ENCODE measurements at places on chromosomes 13 and 19. TPM values are rescaled to one million over a fixed set of nuclear protein-coding genes. Genes with fewer than 3 reads are reported as not detected.

- no peak for DNase-seq
These were observed 113.1 kb downstream of the PCDH9 start for GRCh38 chr13:67117010-67117550.

GRCh38 chr19:18833141-18833476 lies 1.4 kb downstream of the UPF1 start:
- no peak for DNase-seq

GRCh38 chr19:38836983-38837626 lies 5.5 kb upstream of the ECH1 start:
- DNase-seq: no peak

DNA sequence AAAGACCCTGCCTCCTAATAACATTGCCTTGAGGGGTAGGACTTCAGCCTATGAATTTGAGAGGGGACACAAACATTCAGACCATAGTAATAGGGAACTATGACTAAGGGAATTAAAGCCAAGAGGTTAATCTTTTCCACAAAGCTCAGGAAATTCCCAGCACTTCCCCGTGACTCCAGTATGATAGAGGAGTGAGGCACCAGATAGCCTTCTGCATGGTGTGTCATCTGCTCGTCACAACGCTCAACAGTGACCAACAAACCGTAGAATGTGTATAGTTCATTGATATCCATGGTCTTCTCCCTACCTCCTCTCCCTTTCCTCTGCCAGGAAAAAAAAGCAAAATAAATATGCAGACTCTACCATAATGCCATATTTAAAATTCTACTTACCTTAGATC lies 64.4 kb downstream of the B3GLCT start:
- peak; percentile 56 for DNase-seq

- peak; percentile 70 for DNase-seq
These were observed 6.5 kb downstream of the UNC13A start for GRCh38 chr19:17681505-17682125.

- no peak for DNase-seq
These were observed 481.9 kb downstream of the GPC6 start for GRCh38 chr13:93708308-93709075.

GRCh38 chr19:53147645-53148044 lies 11.2 kb downstream of the ZNF347 start:
- DNase-seq: no peak

DNA sequence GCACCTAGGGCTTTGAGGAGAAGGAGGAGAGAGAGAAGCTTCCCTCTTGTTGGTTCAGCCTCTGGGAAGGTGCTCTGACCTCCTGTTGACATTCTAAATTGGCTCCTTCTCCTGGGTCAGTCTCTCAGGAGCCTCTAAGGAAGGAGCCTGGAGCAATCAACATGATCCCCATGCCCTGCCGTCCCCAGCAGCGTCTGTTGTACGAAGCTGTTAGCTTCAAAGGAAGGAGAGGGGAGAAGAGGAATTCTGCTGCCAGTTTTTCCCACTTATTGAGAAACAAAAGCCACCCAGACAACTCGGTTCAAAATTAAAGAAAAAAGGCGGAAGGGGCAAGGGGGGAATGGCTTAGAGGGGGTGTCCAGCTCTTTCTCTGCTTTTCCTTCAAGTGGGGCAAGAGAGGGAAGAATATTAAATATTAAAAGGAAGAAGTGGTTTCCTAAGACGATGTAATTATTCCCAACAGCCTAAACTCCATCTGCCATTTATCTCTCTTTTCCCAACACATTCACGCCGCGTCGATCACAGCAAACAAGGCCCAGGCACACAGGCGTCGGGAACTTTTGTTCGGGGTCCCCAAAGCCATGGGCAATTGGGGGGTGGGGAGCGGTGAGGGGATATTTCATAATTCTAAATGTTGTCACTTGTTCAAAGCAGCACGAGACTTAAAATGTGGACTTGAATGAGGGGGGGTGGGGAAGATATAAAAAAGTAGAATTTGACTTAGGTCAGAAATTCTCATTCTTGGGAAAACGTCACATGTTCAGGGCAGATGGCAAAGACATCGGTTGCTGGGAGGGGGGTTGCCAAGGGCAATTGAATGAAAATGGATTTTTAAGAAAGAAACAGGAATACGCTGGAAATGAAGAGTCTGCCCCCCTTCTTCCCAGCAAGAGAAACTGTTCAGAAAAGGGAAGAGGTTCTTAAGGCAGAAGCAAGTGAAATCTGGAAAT lies 116.8 kb upstream of the CACNA1A start:
- no peak for DNase-seq

- DNase-seq: no peak
These were observed 20.6 kb upstream of the CD33 start for GRCh38 chr19:51204321-51204720.

- no peak for DNase-seq
These were observed 78.1 kb downstream of the LNX2 start for GRCh38 chr13:27542220-27542619.

DNA sequence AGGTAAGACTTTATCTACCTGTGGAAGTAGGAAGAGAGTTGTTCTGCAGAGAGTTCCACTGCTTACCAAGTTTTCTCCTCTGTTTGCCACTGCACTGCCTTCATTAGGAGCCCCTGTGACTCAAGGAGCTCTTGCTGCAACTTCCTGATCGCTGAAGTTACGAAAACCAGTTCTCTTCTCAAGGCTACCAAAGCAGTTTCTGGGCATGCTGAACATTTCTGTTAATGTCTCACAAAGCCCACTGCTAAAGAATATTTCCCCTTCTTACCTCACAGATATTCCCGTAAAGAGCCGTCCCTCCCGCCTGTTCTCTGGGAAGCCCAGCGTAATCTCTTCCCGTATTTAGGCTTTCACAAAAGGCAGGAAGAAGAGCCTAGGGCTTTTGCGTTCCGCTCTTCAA lies 82.6 kb upstream of the OXGR1 start:
- DNase-seq: no peak

GRCh38 chr19:12777217-12778016 lies 2.1 kb upstream of the HOOK2 start:
- DNase-seq: peak; percentile 86

- DNase-seq: no peak
These were observed 304.7 kb downstream of the COG6 start for GRCh38 chr13:39960191-39960590.

GRCh38 chr13:51781246-51782022 lies 22.5 kb downstream of the DHRS12 start:
- DNase-seq: peak; percentile 70

GRCh38 chr19:45403272-45403671 lies 1.6 kb downstream of the PPP1R13L start:
- DNase-seq: no peak

DNA sequence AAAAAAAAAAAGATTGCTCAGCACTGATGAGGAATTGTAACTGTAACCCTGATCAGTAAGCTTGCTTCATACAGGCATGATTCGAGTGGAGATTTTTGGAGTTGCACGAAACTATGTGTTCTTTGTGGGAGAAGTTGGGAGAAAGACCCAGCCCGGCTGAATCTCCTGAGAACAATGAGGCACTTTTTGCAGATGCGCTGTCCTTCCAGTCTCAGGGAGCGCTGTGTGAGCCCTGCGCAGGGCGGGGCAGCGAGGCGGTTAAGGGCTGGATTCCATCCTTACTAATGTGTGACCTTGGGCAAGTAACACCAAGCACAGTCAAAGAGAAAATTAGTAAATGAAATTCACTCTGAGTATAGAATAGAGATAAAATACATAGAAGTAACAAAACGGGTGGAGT lies 76.9 kb downstream of the SIPA1L3 start:
- DNase-seq: no peak

DNA sequence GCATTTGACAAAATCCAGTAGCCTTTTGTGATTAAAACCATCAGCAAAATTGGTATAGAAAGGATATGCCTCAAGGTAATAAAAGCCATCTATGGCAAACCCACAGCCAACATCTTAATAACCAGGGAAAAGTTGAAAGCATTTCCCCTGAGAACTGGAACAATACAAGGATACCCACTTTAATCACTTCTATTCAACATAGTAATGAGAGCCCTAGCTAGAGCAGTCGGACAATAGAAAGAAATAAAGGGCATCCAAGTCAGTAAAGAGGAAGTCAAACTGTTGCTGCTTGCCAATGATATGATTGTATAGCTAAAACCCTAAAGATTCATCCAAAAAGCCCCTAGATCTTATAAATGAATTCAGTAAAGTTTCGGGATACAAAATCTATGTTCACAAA lies 1510.3 kb downstream of the PCDH9 start:
- peak; percentile 64 for DNase-seq

DNA sequence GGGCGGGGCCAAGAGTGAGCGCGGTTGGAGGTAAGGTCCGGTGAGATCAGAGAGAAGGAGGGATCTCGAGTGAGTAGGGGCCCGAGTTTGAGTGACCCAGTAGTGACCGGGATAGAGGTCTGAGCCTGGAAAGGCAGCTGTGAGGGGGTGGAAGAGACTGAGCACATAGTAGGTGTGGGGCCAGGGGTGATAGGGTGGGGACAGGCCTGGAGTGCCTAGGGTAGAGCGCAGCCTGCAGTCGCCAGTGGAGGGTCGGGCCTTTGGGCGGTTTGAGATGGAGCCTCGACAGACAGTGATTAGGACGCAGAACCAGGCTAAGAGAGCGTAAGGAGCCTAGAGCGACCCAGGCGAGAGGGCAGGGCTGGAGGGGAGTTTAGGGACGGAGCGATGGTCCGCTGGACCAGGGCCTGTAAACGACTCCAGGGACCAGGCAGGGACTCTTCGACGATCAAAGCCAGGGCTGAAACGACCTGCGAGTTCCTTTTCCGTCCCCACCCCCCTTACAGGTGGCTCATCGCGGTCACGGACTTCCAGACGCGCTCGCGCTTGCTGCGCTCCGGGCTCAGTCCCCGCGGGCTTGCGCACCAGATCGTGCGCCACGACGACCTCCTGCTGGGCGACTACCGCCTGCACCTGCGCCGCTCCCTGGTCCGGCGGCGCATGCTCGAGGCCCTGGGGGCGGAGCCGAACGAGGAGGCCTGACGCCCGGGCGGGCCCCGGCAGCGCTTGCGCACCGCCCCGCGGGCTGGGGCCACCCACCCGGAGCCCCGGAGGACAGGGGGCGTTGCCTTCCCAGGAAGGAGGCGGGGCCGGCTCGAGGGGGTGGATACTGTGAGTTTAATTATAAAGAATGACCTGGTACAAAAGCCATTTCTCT lies 9.4 kb downstream of the C19orf81 start:
- DNase-seq: peak; percentile 92

DNA sequence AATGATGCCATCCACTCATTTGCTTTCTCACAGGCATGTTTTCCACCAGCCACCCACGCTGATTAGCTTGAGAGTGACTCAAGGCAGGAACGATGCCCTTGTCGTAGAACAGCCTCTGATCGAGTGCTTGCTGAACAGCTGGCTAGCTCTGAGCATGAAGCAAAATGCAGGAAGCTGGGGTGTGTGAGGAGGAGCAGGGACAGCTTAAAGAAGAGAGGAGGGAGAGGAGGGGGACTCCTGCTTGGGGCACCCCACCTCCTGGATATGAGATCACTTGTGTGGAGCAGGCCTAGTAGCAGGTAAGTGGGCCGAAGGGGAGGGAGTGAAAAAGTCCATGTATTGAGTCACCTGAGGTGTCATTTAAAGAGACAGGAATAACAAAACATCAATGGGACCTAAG lies 48.8 kb downstream of the IRS2 start:
- DNase-seq: no peak

DNA sequence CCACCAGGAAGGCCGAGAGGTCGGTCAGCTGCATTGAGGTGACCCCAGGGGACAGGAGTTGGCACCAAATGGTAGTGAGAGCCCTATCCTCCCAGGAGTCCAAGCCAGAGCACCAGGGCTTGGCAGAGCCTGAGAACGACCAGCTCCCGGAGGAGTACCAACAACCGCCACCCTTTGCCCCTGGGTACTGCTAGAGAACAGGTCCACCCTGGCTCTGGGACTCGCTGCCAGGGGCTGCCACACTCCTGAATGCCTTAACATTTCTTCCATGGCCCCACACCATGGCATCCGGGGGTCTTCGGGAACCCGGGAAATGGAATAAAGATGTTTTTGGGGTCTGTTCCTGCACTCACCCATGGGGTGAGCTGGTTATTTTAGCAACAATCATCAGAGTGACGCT lies 14.1 kb downstream of the HSH2D start:
- DNase-seq: no peak

- DNase-seq: no peak
These were observed 3.0 kb downstream of the ZNF557 start for GRCh38 chr19:7072541-7072940.

DNA sequence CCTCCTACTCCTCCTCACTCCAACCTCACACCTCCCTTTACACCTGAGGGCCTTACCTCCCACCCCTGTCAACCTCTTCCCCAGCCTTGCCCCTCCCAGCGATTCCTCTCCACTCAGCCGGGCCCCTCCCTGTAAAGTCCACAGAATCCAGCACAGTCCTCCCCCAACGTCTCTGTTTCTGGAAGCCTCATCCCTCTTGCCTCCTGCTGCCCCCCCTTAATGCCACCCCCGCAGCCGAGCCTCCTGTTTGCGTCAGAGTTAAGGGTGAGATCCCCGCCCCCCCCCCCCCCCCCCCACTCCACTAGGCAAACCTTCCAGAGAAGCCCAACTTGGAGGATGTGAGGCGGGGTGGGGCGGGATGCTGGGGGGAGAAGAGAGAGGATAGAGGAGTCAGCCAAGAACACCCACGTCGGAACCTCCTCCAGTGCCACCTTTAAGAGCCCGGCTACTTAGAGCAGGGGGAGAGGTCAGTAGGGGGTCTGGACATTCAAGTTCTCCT lies 2.1 kb downstream of the UNC13A start:
- no peak for DNase-seq

GRCh38 chr13:37364007-37364406 lies 234.6 kb downstream of the POSTN start:
- no peak for DNase-seq

- DNase-seq: no peak
These were observed 1.3 kb upstream of the LDLR start for GRCh38 chr19:11087870-11088505.

- DNase-seq: peak; percentile 88
These were observed 1.5 kb downstream of the SBNO2 start for GRCh38 chr19:1172353-1173158.

DNA sequence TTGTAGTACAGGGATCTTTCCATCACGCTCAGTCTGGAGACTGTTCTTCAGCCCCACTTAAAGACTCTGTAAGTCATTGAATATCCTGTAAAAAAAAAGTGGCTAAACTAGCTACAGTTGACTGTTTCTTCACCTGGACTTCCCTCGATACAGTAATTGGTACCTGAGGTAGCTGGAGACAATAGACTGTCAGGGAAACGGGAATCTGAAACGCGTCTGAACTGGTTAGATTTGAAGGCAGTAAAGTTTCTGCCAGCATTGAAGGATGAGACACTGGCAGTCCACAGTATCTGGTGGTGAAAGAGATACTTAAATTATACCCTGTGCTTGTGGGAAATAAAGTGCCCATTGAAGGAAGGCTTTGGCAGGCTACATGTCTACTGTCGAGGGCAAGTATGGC lies 550.5 kb downstream of the IRS2 start:
- no peak for DNase-seq

METTL21C gene
- not detected for total RNA-seq

LRG1 gene
- 1.6 TPM for total RNA-seq

CEACAM1 gene
- 36.9 TPM for total RNA-seq

EDNRB gene
- 211 TPM for total RNA-seq

PCDH20 gene
- total RNA-seq: not detected

SIAH3 gene
- not detected for total RNA-seq

VASP gene
- 32.9 TPM for total RNA-seq

TEX29 gene
- 0.20 TPM for total RNA-seq

ZNF30 gene
- total RNA-seq: 4.4 TPM

GARIN5A gene
- total RNA-seq: 0.20 TPM

ZNF578 gene
- total RNA-seq: 2.0 TPM

GNG7 gene
- 0.87 TPM for total RNA-seq

TECR gene
- 24.4 TPM for total RNA-seq

KLK12 gene
- not detected for total RNA-seq

Data from lung microvascular endothelial cell (primary cell).